ENCODE measurements at places on chromosomes 7 and 10.

GRCh38 chr10:79418274-79418673 is 27.1 kb downstream of the ZCCHC24 start:
- no peak for DNase-seq

GRCh38 chr10:93006435-93007039 is 54.1 kb upstream of the CYP26C1 start:
- peak; percentile 27 for DNase-seq

GRCh38 chr10:3584926-3585784 is 199.9 kb downstream of the KLF6 start:
- DNase-seq: no peak

DNA sequence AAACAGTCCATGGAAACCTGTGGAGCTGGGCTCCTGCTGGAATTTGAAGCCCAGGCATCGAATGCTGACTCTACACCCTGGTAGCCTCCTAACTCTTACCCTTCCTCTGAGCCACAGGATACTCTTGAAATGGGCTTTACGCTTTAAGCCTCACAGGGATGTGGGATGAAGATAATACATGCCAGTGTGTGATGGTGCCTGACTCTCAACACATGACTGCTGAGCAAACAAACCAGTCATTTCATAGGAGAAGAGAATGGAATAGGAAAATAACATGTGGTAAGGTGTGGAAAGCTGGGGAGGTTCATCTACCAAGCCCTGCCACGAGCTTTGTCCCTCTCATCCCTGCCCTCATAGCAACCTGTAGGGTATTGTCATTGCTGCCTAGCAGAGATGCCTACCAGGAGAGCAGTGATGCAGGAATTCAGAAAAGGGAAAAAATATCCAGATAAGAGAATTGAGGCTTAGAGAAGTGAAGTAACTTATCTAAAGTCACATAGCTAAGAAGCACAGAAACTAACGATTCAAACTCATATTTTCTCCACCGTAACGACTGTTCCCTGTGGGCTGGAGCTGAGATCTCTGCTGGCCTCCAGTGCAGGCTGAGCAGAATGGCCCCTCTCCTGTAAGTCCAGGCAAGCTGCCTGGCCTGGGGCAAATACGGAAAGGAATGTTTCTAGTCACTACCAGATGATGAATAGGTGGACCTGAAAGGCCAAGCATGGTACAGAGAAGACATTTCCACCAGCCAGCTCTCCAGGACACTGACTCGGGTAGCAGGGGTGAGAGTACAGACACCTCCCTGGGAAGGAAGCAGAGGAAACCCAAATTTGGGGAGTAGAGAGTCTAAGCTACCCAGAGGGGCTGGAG is 90.2 kb upstream of the DUSP5 start:
- DNase-seq: no peak

GRCh38 chr10:114077347-114077746 is 33.7 kb downstream of the ADRB1 start:
- no peak for DNase-seq

Data from SHP77 (cell line).